ENCODE measurements at places on chromosomes 11 and 22.

- no peak for DNase-seq
Measured at GRCh38 chr22:36649066-36649465, 54.5 kb downstream of the CACNG2 start.

GRCh38 chr11:13277768-13278608 lies at the start of gene BMAL1:
TSS of gene BMAL1 (plus strand) at chr11:13277790. CDS start at chr11:13354309, 76,519 bp downstream.
- peak; percentile 23 for DNase-seq

DNA sequence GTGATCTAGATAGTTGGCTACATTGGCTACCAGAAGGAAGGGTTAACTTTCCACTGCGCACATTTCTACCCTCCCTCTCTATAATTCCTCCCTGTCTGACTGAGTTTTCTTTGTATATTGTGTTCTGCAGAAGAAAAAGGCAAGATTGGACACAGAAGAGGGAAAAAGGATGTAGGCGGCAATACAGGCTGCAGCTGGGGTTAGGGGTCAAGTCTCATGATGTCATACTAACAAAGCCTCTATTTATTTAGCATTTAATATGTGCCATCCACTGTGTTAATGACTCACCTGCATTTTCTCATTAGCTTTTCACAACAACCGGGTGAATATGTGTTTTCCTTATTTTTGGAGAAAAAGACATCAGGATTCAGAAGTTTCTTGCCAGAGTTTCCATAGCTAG lies 2.0 kb downstream of the FAM83F start:
- no peak for DNase-seq

DNA sequence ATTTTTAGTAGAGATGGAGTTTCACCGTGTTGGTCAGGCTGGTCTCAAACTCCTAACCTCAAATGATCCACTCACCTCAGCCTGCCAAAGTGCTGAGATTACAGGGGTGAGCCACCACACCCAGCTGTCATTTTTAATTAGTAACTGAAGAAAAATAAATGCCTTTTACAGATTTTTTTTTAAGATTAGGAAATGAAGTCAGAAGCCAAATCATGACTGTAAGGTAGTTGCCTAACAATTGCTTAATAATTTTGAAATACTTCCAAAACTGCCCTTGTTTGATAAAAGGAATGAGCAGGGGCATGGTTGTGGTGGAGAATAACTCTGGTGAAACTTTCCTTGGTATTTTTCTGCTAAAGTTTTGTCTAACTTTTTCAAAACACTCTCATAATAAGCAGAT lies 98.9 kb upstream of the SLC5A12 start:
- no peak for DNase-seq

DNA sequence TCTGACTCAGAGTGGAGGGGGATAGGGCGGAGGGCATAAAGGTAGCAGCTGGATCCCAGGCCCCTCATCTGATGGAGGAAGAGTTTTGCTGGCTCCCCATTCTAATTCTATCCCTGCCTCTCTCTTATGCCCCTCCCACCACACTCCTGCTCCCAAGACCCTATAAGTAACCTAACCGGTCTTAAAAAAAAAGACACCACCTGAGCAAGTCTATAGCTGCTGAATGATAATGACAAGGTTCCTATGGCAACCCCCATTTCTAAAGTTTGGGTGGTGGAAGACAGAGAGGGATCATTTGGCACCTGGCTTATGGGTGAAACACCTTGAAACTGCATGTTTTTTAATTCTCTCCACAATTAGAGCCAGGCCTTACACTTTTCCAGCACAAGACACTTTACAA lies 69.6 kb downstream of the LARGE1 start:
- DNase-seq, result no peak

GRCh38 chr11:8784954-8785353 lies 102.4 kb downstream of the RPL27A start:
- no peak for DNase-seq

GRCh38 chr11:70541176-70541575 lies 142.8 kb downstream of the CTTN start:
- no peak for DNase-seq

DNA sequence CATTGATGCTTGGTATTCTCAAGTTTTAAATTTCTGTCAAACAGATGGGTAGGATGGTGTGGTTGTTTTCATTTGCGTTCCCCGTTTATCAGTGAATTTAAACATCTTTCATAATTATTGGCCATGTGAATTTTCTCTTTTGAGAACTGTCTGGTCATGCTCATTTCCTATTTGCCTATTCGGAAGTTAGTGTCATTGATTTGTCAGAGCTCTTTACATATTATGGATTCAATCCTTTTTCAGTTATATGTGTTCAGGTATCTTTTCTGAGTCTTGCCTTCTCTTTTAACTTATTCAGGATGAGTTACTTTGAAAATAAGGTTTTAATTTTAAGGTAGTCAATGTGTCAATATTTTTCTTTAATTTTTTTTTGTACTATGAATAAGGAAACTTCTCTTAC lies 315.7 kb downstream of the MN1 start:
- DNase-seq, result no peak

DNA sequence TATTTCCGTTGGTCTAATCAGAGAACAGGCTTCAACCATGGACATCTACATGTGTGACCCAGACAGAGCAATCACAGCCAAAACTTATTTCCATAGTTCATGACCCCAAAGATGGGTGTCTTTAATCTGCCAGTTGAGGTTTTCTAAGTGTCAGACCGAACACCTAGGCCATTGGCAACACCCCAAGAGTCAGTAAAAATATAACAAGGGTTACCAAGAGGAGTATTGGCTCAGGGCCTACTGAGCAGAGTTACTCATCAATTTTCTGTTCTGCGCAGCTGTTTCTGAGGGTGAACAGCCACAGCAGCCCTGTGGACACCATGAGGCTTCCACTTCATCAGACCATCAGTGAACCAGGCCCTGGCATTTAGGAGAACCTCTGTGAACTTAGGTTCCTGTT lies 18.8 kb downstream of the GUCD1 start:
- DNase-seq, result no peak

DNA sequence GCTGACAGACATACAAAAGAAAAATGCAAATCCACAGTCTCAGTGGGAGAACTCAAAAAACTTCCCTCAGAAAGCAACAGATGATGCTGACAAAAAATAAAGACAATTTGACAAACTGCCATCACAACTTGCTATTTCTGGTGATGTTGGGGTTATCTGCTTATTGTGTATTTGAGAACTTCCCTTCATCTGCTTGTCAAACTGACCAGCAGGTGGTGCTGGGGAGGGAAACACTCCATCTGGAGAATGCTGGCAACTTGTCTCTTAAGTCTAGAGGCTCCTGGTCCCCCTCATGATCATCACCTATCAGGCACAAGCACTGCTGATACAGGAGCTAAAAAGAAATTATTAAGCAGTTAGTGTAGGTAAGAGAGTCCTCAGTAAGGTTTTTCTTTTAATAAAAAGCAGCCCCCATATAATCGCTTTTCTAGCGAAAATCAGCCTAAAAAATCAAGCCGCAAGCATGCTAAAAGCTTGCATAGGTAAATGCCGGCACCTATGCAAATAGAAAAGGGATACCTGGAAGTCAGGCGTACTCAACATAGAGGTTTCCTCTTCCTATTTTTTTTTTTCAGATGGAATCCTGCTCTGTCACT lies 9.8 kb upstream of the FAM111B start:
- DNase-seq, result peak; percentile 48

DNA sequence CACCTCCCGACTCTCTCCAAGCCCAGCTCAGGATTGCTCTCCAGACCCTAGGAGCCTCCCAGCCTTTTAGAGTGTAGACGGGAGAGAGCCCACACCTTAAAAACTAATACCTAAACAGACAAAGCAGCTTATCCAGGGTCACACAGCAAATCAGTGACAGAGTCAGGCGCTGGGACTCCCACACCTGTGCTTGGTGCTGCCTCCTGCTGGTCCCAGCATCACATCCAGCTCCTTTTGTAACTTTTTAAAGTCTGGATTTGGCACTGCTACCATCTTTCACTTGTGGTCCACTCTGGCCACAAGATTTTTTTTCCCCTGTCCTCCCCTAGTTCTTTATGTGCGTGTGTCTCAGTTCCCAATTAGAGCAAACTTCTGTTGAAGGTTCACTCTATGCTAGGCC lies 4.7 kb downstream of the ANO1 start:
- no peak for DNase-seq

GRCh38 chr11:120718171-120718570 lies 206.6 kb downstream of the GRIK4 start:
- no peak for DNase-seq

- no peak for DNase-seq
Measured at GRCh38 chr11:131675121-131675888, 304.9 kb downstream of the NTM start.

DNA sequence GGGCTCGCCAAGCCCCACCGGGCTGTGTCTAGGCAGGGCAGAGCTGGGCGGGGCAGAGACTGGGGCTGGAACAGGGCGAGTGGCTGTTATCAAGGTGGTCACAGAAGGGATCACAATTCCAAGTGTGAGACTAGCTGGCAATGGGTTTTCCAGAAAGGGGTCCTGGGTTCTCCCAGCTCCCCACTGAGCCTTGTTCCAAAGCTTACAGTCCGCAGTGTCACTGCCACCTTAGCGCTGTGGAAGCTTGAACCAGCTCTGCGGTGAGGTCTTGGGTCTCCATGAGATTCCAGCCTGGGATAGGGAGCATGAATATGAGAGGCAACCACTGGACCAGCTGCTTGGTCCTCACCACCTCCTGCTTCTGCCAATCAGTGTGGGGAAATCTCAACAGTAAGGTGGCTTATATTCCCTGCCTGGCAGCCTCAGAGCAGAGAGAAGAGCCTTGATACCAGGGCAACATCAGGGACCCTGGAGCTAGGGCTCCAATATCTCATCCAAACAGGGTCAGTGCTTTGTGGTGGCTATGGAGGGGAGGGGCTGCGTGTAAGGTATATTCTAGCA lies 831 bp downstream of the CD44 start:
- DNase-seq, result no peak

DNA sequence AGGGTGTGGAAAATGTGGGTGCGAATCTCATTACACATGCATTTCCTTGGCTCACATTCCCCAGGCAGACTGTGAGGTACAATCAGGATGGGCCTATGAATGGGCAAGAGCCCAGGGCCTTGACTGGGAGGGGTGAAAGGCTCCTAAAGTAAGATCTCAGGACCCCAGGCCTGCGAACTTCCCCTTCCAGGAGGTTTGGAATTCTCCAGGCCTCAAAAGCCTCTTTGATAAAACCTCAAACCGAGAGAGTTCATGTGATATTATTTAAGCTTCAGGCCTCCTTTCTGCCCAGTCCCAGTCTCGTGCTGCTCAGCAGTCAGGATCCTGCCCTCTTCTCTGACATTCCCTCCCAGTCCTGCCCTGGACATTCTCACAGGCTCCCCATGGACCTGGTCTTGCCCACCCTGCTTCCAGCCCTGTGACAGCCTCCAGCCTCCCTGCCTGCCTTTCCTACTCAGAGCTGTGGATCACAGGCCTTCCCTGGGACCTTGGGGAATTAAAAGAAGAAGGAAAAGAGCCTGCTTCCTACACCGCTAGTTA lies 37.3 kb upstream of the TEAD1 start:
- DNase-seq, result no peak

DNA sequence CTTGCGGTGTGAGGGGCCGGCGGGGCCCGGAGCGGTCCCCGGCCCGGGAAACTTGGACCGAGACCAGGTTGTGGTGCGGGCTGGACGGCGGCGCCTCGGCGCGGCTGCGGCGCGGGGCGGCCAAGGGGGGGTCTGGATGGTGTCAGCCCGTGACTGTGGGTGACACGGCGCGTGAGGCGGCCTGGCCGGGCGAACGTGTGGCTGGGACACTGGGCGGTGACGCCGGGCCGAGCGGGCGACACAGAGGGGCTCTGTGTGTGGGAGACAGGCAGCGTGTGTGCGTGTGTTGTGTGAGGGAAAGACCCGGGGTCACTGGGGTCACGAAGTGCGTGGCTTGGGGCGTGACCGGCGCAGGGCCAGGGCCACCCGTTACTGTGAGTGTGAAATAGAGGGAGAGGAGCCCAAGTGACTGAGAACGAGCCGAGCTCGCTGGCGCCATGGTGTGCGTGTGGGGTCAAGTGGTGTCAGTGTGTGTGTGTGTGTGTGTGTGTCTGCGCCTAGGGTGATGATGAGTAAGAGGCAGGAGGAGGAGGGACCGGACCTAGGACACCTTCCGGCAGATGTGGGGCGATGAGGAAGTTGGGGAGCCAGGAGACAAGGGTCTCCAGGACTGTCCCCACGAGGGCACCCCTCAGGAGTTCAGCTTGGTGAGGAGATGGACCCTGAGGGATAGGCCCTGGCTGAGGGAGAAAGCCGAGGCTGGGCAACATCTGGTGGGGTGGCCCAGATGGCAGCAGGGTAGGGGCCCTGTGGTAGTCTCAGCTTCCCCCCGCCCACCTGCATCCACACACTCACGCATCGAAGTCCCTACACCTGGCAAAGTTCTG lies 817 bp downstream of the RELT start:
- peak; percentile 23 for DNase-seq

- DNase-seq, result no peak
Measured at GRCh38 chr11:44267750-44268613, 42.0 kb downstream of the ALX4 start.

DNA sequence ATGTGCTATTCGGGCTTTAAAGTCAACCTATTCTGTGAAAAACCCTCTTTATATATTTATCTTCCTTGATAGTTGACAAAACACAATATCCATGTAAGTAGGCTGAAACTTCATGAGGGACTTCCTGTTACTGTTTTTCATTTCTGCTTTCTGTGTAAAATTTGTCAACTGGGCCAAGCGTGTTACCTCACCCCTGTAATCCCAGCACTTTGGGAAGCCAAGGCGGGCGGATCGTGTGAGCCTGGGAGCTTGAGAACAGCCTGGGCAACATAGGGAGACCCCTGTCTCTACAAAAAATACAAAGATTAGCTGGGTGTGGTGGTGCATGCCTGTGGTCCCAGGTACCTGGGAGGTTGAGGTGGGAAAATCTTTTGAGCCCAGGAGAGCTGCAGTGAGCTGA lies 66.5 kb upstream of the SLC25A18 start:
- no peak for DNase-seq

DNA sequence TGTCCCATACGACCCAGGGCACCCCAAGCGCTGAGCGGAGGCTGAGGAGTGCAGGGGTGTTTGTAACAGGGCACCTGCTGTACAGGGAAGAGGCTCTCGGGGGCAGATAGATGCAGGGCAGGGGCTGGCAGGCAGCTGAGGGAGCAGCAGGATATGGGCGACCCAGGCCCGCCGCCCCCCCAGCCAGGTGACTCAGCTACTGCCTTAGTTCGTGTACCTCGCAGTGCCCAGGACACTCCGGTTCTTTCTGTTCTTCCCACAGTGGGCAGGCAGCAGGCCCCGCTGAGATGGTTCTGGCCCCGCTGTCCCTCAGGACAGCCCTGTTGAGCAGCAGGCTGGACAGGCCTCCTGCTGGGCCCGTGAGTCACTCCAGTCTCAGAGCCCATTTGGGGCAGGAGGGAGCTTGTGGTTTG lies 16.2 kb downstream of the PHLDA2 start:
- DNase-seq, result no peak

- DNase-seq, result no peak
Measured at GRCh38 chr11:59992425-59992824, 24.6 kb upstream of the OOSP4B start.

GRCh38 chr11:9758637-9759518 lies 95.0 kb downstream of the SWAP70 start:
- DNase-seq, result no peak

- DNase-seq, result no peak
Measured at GRCh38 chr22:47196166-47196849, 433.9 kb downstream of the TBC1D22A start.

GRCh38 chr11:92870196-92870832 lies 99.1 kb upstream of the MTNR1B start:
- no peak for DNase-seq
